ENCODE measurements at places on chromosomes 13 and 19.
A peak's percentile ranks its signal among the peaks of the same experiment; 100 is the strongest.

DNA sequence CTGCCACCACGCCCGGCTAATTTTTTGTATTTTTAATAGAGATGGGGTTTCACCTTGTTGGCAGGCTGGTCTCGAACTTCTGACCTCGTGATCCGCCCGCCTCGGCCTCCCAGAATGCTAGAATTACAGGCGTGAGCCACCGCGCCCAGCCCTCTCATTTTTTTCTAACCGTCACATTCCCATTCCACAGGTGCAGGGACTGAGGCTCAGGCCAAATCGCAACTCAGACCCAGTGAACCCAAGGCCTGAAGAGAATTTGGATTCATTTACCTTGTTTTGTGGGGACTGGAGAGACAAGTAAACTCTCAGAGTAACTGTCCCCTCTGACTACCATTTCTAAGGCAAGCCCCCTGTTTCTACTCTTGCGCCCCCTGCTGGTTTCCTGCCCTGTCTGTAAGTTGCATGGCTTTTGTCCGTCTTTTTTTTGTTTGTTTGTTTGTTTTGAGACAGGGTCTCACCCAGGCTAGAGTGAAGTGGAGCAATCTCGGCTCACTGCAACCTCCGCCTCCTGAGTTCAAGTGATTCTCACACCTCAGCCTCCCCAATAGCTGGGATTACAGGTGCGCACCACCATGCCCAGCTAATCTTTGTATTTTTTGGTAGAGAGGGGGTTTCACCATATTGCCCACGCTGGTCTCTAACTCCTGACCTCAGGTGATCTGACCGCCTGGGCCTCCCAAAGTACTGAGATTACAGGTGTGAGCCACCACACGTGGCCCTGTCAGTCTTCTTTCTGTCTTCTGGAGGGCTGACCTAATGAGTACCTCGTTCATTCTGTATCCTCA is 2.3 kb upstream of the STRN4 start:
- peak; percentile 82 for DNase-seq

DNA sequence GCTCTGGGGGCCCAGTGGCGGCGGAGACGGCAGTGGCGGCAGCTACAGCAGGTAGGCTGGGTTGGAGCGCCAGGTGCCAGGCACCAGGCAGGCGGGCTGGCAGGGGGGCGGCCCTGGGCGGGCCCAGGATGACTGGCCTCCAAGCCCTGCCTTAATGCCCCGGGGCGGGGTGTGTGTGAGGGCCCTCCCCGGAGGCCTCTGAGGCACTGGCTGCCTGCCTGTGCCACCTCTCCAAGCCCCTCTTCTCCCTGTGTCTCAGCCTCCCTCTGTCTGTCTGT is at the start of gene KLK11:
Gene KLK11, minus strand, starts transcription at position 63 of the 278 bp plus-strand sequence. CDS start 985 bp downstream, outside the sequence.
- no peak for DNase-seq

GRCh38 chr19:10655457-10656312 is 1.5 kb downstream of the ILF3 start:
- DNase-seq: no peak

GRCh38 chr13:38213314-38213713 is 136.3 kb upstream of the UFM1 start:
- DNase-seq: no peak

DNA sequence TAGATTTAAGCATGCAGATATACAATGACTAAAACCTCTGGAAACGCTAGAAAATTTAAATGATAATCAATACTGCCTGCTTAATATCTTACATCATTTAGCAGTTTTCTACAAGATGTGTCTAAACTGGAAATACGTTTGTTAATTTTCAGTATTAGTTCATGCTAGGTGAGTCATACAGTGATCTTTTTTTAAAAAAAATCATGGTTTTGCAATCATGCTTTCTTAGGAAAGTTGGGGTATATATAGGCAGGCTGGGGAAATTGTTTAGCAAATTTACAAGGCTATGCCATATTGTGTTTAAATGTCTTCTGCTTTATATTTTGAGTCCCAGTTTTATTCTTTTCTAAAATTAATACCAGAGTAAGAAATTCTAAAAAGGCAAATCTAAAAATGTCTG is 245.4 kb upstream of the SPRY2 start:
- no peak for DNase-seq

GRCh38 chr13:36954542-36954941 is 34.5 kb upstream of the SMAD9 start:
- DNase-seq: no peak

DNA sequence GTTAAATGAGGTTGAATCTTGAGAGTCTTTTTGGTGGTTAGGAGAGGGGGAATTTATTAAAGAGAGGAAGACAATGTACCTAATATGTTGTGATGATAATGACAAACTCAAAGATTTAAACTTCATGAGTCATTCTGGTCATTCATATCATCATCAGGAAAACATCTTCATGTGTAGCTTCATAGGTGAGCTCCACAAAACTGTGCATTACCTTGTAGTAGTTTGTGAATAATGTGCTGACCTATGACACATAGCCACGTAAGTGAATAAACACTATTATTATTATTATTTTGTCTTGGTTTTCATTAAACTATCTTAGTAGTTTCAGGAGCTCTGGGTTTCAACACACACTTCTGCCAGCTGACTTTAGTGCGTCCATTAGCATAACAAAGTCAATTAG is 997 bp upstream of the GPC6 start:
- no peak for DNase-seq

DNA sequence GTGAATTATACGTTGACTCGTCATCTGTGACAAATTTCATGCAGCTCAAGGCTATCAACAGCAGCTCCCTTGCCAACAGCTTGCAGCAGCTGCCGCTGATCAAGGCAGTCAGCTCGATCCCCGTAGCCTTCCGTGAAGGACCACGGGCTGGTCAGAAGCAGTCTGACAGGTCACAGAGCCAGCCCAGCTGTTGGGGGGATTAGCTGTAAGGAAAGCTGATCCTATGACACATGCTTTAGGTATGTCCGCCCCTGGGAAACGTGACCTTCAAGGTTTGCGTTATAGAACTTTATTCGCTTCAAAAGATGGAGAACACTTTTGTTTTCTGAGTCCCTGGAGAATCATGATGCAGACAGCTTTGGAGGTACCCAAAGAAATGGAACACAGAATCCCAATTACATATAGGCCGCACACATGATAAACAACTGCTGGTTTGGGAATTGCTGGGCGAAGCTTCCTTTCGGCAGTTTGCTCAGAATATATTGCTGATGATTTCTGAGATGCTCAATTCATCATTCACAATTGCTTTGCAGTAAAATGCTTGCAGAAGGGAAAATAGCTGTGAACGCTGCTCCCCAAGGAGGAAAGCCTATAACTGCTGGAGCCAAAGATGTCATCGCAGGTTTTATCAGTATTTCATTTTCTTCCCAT is 62.6 kb upstream of the USP29 start:
- DNase-seq: no peak

GRCh38 chr13:34883396-34883795 is 58.7 kb upstream of the NBEA start:
- DNase-seq: no peak

DNA sequence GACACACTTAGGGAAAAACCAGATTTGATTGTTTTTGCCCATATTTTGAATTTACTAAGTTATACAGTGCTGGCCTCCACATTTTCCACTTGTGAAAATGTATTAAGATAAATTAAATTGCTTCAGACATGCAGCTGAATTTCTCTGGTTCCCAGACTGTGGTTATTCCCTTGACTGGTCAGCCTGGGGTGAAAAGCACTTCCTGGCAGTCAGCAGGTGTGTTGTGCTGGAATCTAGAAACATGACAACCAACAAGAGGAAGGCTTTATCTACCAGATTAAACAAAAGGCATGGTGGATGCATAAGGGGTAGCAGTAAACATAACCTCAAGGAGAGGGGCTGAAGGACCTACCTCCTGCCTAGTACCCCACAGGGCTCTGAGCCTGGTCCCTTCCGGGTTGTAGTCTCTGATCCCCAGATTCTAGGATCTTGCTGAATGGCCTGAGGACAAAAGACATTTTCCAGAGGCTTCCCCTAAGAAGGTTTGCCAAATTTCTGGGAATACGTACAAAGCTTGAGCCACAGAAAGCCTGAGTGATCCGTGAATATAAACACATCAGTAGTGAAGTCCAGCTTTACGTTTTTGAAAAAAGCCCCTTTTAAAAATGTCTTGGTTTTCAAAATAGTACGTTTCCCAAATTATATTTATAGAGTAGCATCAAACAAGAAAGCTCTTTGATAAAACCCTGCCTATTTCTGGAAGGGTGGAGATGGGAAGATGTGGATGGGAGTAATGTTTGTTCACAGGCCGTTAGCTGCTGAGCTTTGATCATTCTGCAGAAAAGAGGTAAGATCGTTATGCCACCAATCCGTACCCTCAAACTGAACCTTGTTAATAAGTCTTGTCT is 133.4 kb downstream of the LACC1 start:
- DNase-seq: no peak

DNA sequence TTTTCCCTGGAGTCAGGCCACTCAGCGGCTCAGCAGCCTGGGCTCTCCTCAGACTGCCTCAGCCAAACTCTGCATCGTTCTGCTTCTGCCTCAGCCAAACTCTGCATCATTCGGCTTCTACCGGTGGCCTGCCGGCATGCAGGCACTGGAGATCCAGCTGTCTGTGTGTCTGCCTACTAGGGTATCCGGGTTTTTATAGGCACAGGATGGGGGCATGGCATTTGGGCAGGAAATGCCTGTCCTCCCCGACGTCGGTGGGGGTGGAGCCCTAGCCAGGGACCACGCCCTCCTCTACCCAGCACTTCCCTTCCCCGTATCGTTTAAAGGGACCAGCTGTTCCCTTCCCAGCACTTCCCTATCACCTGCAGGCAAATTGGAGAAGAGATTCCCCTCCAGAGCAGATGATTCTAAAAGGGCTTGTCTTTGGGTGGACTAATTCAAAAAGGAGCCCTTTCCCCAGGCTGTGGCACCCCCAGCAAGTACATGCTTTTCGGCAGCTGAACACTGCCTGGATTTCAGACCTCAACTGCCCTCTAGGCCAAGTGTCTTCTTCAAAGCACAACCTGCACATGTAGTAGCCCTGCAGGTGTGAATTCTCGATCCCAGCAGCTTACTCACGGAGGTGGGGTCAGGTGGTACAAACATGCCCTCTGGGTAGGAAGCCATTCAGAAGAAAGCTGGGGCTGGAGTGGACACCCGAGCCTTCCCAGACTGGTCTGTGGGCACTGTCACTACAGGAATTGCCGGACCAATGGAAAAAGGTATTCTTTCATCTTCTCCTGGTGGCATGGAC is 25.4 kb upstream of the GPR12 start:
- no peak for DNase-seq

DNA sequence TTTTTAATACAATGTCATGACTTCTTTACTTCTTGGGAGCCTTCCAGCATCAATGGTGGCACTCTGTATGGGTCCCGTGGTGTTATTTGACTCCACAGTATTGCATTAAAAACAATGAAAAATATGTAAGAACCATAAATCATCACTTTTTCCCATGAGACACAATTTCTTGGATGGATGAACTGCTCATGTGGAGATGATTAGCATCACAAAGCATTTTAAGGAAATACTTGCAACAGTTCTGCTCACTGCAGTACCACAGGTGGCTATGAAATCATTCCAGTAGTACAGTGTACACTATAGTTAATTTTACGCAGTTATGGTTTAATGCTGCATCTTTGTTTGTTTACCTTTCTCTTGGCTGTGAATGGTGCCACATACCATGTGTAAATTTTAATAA is 37.2 kb upstream of the C1QTNF9B start:
- no peak for DNase-seq

GRCh38 chr19:31387717-31388301 is 38.6 kb upstream of the TSHZ3 start:
- DNase-seq: no peak

DNA sequence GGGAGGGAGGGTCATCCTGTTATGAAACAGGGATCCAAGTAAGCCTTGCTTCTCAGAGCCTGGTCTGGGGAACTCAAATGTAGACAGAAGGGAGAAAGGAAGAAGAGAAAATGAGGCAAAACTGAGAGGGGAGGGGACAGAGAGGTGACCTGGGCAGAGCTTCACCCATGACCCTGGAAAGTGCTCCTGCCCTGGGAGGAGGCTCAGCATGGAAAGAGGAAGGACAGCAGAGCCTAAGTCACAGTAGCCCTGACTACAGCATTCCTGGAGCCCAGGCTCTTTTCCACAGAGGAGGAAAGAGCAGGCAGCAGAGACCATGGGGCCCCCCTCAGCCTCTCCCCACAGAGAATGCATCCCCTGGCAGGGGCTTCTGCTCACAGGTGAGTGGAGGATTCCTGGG is at the start of gene CEACAM3:
Gene CEACAM3, plus strand, starts transcription at position 226 of the 400 bp plus-strand sequence. Its CDS starts 91 bp downstream, at position 317.
- DNase-seq: no peak

- DNase-seq: no peak
Measured at GRCh38 chr19:6125571-6125989, 9.9 kb upstream of the ACSBG2 start.

DNA sequence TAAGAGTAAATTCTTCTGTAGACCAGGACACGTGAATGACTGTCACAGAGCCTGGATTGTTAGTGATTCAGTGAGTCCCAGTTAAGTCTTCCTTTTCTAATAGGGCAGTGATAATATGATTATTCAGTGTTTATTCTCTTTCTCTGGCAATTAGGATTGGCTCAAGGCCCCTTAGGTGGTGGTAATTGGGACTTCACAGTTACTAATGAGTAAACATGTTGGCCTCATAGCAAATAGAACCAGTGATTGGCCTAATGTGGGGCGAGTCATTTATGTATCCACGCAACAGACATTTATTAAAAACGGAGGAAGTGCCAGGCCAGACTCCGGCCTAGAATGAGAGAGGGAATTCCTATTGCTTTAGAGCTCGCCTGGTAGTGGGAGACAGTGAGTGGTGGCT is 72.4 kb downstream of the SHISA2 start:
- DNase-seq: no peak

DNA sequence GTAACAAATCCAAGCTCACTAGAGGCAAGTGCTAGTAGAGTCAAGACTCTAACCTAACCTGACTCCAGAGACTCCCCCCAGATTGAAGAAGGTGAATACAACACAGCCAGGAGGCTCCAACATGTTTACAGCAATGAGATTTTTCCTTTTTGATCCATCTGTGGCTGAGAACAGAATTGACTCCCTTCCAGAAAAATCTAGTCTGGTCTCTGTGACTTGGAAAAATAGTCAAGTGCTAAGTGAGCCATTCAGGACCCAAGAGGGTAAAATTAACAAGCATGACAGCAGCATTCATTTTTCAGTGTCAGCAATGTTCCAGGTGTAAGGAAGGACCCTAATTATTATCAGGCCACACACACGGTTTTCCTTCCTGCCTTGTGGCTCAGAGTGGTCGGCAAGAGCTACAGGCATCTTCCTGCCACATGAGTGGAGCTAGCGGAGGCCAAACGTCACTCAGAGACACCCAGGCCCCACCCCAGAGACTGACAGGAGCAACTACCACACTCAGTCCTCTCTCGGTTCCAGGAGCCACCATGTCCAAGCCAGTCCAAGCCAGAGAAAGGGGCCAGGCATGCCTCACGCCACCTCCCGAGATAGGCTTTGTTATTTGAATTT is 395.1 kb downstream of the FOXO1 start:
- no peak for DNase-seq
